Epithelial cell of prostate (primary cell): ENCODE measurements at places on chromosomes 5 and 9.

- no peak for DNase-seq
Observed at GRCh38 chr5:145056800-145057199, 778.3 kb downstream of the PRELID2 start.

DNA sequence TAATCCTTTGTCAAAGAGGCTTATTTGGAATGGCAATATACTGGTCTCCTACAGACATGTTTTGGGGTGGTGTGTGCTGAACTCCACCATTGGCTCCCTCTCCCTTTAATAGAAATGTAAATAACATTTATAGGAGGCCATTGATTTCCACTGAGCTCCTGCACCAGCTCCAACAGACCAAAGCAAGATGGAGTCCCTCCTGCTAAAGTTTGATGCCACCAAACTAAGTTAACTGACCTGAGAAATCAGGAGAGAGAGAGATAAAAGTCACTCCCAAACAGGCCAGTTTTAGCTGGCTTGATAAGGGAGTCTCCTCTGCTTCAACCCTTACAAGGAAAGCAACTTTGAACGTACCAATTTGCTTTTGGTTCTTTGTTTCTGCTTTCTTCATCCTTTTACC lies 8.1 kb upstream of the SPIN1 start:
- no peak for DNase-seq

GRCh38 chr9:6441269-6441668 lies 28.3 kb downstream of the UHRF2 start:
- no peak for DNase-seq

DNA sequence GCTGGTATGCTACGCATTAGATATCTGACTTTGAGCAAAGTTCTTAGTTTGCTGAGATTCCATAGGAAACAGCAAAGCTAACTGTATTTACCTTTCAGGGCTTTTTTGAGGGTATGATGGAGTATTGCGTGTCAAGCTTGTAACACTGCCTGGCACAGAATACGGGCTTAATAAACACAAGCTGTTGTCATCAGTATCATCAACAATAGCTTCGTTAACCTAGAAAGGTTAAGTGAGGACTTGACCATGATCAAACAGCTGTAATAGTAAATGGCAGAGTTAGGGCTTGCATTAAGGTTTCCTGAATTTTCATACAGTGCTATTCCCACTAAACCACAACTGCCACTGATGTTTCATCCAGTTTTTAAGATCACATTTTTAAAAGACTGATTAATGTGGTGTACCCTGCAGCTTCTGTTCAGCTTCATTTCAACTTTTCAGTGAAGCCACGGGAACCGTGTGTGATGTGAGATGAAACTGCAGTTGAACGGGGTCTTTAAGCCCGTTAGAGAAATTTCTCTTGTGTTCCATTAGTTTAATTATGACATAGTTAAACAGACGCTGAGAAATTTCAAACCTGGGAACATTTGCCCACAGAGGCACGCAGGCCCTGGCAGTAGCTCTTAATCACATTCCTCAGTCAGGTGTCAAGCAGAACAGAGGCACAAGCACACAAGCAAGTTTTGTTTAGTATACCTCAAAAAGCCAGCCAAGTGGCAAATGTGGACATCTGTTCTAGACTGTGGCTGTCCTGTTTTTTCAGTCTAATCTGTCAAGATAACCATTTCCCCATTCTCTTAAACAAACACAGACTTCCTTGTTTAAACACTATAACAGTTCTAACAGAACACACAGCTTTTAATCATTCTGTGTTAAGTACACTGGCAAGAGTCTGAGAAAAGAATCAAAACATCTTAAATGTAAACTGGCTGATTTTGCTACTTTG lies 147.1 kb downstream of the ZNF608 start:
- DNase-seq: no peak

DNA sequence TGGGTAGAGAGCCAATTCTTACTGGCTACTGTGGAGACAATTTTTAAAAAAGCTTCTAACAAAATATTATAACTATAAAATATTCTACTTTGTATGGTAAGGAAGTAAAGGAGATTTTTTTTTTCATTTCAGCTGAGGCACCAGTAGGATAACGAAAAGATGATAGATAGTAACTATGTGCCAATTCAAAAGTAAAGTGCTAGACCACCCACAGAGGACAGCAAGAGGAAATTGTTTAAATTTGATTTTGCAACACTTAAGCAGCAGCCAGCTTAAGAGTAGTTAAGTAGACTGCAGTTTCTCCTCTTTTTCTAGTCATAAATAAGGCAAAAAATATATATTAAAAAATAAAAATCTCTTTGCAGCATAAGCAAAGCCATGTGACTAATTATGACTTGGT lies 1539.3 kb upstream of the ACO1 start:
- DNase-seq: no peak

- DNase-seq: no peak
Observed at GRCh38 chr9:114112778-114113584, 13.9 kb upstream of the KIF12 start.

GRCh38 chr9:128128836-128129590 lies 1.5 kb upstream of the PTGES2 start:
- no peak for DNase-seq

DNA sequence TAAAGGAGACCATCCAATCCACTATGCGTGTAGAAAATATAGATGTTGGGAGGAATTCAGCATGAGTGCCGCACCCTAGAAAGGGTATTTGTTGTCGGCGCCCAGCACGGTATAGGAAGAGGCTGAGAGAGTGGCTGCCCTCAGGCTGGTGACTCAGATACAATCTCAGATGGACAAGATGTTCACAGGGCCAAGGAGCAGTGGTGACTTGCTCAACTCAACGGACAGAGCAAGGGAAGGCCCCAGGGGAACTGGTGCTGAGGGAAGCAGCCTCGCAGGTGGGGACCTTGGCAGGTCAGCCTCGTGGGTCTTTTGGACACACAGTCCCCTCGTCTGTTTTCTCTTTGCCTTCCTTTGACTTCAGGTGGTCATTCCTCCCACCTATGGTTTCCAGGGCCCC lies 28.0 kb upstream of the IRX2 start:
- DNase-seq: no peak

DNA sequence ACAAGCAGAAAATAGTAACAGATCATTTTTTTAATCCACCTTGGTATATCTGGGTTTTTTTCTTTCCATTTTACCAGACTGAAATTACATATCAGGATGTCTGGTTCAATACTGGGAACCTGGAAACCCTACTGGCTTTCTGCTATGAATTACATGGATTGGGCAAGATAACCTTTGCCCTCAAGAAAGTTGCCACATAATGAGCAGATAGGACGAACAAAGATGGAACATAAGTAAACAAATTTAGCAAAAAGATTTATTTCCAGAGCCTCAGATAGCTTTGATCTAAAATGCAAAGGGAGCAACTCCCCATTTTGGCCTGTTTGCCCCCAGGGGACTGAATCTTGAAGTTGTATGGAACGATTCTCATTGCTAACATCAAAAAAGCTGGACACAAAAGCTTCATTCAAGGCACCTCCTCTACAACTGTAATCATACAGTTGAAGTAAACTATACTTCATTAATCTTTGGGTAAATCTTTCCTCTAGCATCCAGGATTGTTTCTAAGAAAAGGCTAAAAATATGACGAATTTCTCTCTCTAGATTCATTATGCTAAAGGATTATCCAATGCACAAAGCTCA lies 131.6 kb upstream of the PTGER4 start:
- no peak for DNase-seq

- DNase-seq: peak; percentile 6
Observed at GRCh38 chr5:65262649-65263059, 219.1 kb downstream of the ADAMTS6 start.

DNA sequence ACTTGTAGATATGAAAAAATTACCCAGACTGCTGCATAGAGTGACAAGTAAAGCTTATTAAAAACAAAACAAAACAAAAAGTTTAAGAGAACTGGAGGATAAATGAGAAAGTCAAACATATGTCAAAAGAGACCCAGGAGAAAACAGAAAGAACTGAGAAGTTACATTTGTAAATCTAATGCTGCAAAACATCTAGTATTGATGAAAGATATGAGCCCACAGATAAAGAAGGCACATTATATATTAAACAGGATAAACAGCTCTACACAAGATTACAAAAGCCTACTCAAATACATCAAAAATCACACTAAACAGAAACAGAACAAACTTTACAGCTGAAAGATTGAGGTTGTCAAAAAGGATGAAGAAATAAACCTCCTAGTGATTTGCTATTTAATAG lies 55.1 kb downstream of the ADAMTS6 start:
- no peak for DNase-seq

DNA sequence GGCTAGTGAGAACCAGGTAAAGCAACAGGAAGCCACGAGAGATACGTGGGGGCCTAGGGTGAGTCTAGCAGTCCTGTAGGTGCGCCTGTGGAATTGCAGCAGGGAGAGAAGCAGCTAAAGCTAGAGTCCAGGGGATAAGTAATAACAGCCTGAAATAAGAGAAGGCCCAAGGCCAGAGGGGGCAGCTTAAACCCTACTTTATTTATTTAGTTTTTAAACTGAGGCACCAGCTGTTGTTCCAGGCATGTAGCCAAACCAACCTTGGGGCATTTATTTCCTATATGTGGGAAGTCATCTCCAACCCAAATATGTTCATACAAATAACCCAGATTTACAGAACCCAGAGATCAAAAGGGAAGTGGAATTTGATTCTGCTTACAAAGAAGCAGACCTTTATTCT lies 93.5 kb downstream of the GLDC start:
- no peak for DNase-seq

- DNase-seq: no peak
Observed at GRCh38 chr5:75057561-75057960, 5.2 kb upstream of the GCNT4 start.

- DNase-seq: no peak
Observed at GRCh38 chr5:149860801-149861322, 83.7 kb downstream of the PDE6A start.

- DNase-seq: no peak
Observed at GRCh38 chr5:39164016-39164415, 55.3 kb downstream of the FYB1 start.

DNA sequence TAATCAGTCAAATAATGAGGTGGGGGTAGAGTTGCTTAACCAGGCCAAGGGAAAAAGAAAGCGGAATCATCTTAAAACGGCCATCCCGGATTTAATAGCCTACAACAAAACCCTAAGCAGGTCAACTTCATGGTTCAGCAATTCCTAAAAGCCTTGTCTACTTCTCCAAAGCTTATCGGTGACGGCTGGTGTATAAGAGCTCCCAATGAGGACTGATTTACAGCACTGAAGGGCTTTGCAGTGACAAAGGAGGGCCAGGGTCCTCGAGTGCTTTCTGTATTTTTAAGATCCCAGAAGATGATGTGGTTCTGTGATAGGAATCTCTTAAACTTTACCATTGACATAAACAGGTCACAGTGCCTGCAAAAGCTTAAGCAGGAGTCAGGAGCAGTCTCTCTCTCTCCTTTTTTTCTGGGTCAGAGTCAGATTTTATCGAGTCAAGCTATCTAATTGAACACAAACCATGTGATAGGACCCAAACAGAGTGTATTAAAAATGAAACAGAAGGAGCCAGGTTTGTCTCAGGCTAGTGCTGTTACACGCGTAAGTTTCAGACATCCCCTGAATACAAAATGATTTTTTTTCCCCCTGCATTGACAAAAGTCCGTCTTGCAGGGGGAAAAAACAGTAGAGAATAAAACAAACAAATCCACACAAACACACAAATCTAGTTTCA lies 663.6 kb upstream of the ZNF608 start:
- DNase-seq: no peak

GRCh38 chr5:177176175-177176711 lies 42.7 kb downstream of the NSD1 start:
- DNase-seq: no peak

DNA sequence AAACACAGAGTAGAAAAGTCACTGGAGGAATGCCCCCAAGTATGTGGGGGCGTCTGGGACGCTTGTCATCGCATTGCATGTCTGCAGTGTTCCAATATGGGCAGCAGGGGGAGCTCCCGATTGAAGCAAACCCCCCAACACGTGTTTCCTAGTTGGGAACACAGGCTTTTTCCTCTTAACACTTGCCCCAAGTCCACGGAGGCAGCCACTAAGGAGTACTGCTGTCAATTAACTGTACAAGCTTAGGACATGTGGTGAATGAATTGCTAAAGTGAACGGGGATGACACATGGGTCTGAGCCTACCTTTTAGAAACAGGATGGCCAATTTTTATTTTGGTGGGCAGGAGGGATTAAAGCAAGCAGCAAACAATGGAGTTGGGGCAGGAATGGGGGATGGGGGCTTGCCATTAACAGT lies 2.2 kb downstream of the GABRB2 start:
- DNase-seq: no peak

DNA sequence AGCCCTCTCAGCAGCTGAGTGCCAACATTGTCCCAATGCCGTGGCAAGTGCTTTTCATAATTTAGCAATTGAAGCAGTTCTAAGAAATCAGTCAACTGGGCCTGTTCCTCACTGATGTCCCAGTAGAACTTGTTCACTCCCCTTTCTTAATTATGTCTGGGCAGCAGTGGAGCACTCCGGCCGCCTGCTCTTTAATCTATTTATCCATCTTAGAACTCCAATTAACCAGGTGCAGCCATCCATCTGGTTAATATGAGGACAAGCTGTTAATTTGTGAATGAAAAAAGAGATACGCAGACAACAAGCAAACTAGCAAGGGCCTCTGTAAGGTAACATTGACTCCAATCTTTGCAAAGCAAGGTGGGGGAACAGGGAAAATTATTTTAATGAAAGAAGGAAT lies 39.4 kb downstream of the MAT2B start:
- no peak for DNase-seq

DNA sequence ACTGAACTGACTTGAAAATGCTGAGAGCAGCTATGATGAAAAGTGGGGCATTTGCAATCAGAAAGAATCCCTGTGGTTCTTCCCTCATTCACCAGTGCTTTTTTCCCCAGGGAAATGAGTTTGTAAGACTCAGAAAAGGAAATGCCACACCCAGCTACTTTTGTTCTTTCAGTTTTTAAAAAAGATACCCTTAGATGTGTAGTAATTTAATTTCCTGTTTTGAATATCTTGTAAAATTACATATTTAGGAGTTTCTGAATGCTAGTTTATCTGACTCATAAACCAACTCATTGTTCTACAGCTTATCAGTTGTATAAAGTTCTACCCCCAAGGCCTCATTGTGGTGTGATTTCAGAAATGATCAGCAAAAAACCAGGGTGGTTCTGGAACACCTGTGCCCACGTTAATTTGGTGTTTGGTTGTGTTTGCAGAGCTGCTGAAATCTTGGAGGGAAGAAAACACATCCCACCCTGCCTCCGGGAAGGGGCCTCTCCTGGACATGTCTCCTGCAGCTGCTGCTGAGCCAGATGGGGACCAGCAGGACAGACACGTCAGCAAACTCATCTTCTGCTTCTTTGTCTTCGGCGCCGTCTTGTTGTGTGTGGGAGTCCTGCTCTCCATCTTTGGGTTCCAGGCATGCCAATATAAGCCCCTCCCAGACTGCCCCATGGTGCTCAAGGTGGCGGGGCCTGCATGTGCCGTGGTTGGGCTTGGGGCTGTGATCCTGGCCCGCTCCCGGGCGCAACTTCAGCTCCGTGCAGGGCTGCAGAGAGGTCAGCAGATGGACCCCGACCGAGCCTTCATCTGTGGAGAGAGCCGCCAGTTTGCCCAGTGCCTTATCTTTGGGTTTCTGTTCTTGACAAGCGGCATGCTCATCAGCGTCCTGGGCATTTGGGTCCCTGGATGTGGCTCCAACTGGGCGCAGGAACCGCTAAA lies 2.8 kb downstream of the TMEM171 start:
- no peak for DNase-seq

- peak; percentile 87 for DNase-seq
Observed at GRCh38 chr9:137311171-137311985, 9.3 kb upstream of the NRARP start.
